Hair follicular keratinocyte (primary cell): ENCODE measurements at places on chromosomes 3 and 15. TPM values are rescaled to one million over a fixed set of nuclear protein-coding genes. Genes with fewer than 3 reads are reported as not detected.

The NEIL1 gene
- 3.0 and 7.7 TPM in 2 replicates for total RNA-seq

The TTC21A gene
- 0.55 and 0.57 TPM in 2 replicates for total RNA-seq

The GP9 gene
- total RNA-seq: not detected in 2 replicates

The MFSD1 gene
- 22.8 and 30.5 TPM in 2 replicates for total RNA-seq

The CYP11A1 gene
- 0.16 TPM in 1 of 2 replicates, not detected in the other for total RNA-seq

The GOLGA6L7 gene
- not detected in 2 replicates for total RNA-seq

The GSK3B gene
- total RNA-seq: 73.9 and 110 TPM in 2 replicates

The SNURF gene
- 0.27 and 11.9 TPM in 2 replicates for total RNA-seq

The SEMA5B gene
- total RNA-seq: not detected in 2 replicates

The TF gene
- total RNA-seq: 0.27 TPM in 1 of 2 replicates, not detected in the other

The CCR5 gene
- total RNA-seq: not detected in 2 replicates

The CAMP gene
- total RNA-seq: 0.62 TPM in 1 of 2 replicates, not detected in the other

The MCCC1 gene
- 6.6 and 7.9 TPM in 2 replicates for total RNA-seq

The SLC22A13 gene
- not detected in 2 replicates for total RNA-seq

The ADPRH gene
- total RNA-seq: 1.5 TPM in 2 replicates

The KCNMB3 gene
- total RNA-seq: 0.11 and 0.16 TPM in 2 replicates

The EIF2B5 gene
- 26.1 and 38.0 TPM in 2 replicates for total RNA-seq

The IQCF5 gene
- not detected in 2 replicates for total RNA-seq

The ZNF80 gene
- not detected in 2 replicates for total RNA-seq

The RTP1 gene
- total RNA-seq: not detected in 2 replicates

The ZNF502 gene
- total RNA-seq: 1.6 and 2.7 TPM in 2 replicates

The ADAMTS17 gene
- total RNA-seq: 0.15 and 0.86 TPM in 2 replicates

The ACKR4 gene
- 0.19 TPM in 1 of 2 replicates, not detected in the other for total RNA-seq

The CFAP20DC gene
- 7.3 and 10.0 TPM in 2 replicates for total RNA-seq

The BFSP2 gene
- not detected in 2 replicates for total RNA-seq

The PPP1R2 gene
- total RNA-seq: 33.8 and 41.8 TPM in 2 replicates

The CCR3 gene
- total RNA-seq: not detected in 2 replicates

The THOC7 gene
- 72.8 and 107 TPM in 2 replicates for total RNA-seq

The SENP8 gene
- 2.3 and 2.4 TPM in 2 replicates for total RNA-seq

The LINGO1 gene
- total RNA-seq: not detected in 2 replicates

The ARGFX gene
- not detected in 2 replicates for total RNA-seq

The LSAMP gene
- total RNA-seq: 0.08 TPM in 1 of 2 replicates, not detected in the other
